AG08395 (cell line): ENCODE measurements at places on chromosomes 4 and X.

DNA sequence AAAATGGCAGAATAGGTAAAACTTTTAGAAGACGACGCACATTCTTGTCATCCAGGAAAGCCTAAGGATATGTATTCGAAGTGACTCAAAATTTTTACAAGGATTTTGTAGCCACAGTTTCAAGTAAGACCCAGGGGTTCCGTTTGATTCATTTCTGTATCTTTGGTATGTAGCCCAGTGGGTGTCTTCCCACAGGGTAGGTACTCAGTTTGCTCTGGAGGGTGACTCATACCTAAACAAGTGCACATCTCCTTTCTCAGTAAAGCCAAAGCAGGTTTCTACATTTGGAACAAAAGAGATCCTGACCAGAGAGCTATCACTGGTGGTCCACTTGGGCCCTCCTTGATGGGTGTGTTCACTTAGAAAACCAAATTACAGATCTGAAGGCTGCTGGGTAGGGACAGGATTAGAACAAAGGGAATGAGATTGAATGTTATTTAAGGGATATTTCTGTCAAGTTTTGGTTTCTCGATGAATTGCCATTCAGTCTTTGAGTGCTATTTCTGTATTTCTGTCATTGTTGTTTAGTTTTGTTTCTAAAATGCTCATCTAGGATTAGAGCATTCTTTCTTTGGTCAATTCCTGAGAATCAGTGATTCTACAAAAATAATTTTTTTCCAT, 56.1 kb downstream of the PLS3 start:
- DNase-seq, result peak; percentile 10

- DNase-seq, result peak; percentile 68
Measured at GRCh38 chrX:44012484-44013096, 39.4 kb upstream of the NDP start.

GRCh38 chr4:89434364-89434988, 126.9 kb upstream of the GPRIN3 start:
- DNase-seq, result peak; percentile 51

DNA sequence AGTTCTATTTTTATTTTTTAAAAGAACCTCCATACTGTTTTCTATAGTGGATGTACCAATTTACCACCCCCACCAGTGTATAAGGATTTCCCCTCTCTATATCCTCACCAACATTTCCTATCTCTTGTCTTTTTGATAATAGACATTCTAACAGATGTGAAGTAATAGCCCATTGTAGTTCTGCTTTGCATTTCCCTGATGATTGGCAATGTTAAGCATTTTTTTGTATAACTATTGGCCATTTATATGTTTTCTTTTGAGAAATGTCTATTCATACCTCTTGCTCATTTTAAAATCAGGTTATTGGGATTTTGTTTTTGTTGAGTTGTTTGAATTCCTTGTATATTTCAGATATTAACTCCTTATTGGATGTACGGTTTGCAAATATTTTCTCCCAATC, 251.1 kb upstream of the HTR2C start:
- DNase-seq, result no peak

- DNase-seq, result no peak
Measured at GRCh38 chrX:122344816-122345215, 839.3 kb upstream of the GRIA3 start.

GRCh38 chr4:74471264-74471663, 26.3 kb downstream of the AREG start:
- no peak for DNase-seq

DNA sequence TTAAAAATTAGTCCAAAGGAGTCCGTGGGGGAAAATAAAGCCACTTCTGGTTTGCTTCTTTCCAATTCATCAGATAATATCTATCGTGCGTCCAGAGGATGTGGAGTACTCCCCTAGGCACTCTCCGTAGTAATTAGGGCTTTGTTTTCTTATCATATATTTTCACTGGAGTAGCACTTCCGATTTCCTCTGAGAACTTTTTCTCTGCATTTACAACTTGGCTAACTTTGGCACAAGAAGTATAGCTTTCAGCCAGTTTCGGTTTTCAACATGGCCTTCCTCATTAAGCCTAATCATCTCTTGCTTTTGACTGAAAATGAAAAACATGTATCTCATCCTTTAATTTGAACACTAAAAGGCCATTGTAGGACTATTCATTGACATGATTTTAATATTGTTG, 80.5 kb downstream of the CASP3 start:
- DNase-seq, result no peak

- no peak for DNase-seq
Measured at GRCh38 chrX:1252861-1253260, 15.8 kb upstream of the CSF2RA start.
